ENCODE measurements at places on chromosomes 7 and 10. TPM values are rescaled to one million over a fixed set of nuclear protein-coding genes. Genes with fewer than 3 reads are reported as not detected.

Gene EPO
- not detected for total RNA-seq

Gene TRPV5
- total RNA-seq: not detected

Gene RBP3
- total RNA-seq: not detected

Gene ATRNL1
- total RNA-seq: 0.30 TPM

Gene NXPH1
- not detected for total RNA-seq

Gene EZH2
- total RNA-seq: 22.8 TPM

Gene GARIN1A
- total RNA-seq: 0.67 TPM
